ENCODE measurements at places on chromosomes 2 and 18.

DNA sequence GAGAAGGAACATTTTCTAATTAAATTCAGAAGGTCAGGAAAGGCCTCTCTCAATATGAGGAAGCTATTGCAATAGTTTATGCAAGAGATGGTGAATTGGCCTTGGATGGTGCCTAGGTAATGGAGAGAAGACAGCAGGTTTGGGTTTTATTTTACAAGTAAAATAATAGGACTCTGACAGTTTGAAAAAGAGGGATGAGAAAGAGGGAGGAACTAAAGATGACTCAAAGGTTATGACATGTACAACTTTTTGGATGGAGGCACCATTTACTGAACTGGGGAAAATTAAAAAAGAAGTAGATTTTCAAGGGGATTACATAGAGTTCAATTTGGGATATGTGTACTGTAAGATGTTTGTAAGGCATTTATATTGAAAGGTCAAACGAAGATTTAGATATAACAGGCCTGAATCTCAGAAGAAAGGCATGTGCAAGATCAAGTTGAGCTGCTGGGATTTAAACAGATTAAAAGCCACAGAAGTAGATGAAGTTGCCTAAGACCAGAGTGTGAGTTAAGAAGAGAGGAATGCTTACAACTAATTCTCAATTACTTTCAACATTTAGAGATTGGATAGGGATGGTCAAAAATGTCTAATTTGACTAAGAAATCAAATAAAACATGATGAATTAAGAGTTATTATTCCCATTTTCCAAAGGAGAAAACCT lies 12.3 kb upstream of the ASNSD1 start:
- no peak for DNase-seq

- no peak for DNase-seq
Observed at GRCh38 chr18:57125627-57126026, 21.3 kb upstream of the BOD1L2 start.

DNA sequence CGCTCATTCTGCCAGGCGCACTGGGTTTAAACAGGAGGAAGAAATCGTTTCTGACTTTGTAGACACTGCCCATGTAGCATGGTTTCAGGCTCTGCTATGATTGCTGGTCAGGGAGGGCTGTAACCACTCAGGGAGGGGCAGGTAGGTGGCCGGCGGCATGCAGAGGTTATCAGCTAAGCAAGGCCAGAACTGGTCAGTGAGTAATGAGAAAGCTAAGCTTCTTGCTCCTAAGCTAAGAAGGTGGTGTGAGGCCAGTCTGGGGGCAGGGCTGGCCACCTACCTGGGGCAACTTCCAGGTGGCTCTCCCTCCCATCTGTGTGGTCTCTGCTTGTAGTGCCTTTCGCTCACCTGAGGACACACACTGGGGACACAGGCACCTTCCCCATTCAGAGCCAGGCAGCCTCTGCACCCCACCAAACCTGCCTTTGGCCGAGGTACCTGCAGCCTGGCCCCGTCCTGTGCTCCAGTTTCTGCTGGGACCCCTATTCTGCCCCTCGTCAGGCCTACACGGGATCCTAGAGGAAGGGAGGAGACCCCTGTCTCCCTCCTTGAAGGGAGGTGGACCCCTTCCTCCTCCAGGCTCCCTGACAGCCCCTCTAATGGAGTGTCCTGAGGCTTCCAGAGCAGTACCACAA lies 195.9 kb downstream of the SEPTIN10 start:
- no peak for DNase-seq

- DNase-seq = no peak
Observed at GRCh38 chr2:104854498-104855220, 744 bp downstream of the POU3F3 start.

- no peak for DNase-seq
Observed at GRCh38 chr18:34543945-34544344, 166.2 kb upstream of the DTNA start.

DNA sequence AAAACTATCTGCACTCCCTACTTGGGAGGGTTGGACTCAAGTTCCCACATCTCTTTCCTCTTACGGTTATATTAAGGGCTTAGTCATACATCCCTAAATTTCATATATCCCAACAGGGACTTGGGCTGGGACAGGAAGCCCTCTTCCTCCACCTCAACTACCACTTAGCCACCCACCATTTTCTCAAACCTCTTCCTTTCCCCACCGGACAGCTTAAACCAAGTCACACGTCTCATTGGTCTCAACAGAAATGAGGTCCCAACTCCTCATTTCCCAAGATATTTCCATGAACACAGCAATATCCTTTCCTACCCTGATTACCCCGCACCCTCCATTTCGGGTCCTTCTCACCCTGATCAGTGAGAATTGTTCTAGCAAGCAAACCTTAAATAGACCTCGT lies 736 bp downstream of the ZSCAN30 start:
- no peak for DNase-seq

DNA sequence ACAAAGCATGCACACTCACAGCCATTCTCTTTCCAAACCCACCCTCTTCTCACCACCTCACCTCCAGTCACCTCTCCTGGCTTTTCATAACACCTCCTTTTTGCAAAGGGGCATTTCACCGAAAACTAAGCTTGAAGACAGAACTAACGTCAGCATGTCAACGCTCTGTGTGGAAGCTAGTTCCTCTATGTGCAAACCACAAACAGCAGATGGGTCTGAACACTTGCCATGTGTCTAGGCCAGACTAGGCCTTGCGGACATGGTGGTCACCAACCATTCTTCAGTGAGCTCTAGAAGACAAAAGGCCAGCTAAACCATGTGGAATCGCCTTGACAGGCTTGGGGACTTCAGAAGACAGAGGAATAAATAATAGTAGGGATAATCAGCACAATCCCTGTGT lies 148.5 kb downstream of the TXNL1 start:
- DNase-seq = no peak

GRCh38 chr2:42104621-42105020 lies 56.8 kb downstream of the PKDCC start:
- no peak for DNase-seq

- no peak for DNase-seq
Observed at GRCh38 chr2:3617198-3617890, 22.4 kb downstream of the COLEC11 start.

DNA sequence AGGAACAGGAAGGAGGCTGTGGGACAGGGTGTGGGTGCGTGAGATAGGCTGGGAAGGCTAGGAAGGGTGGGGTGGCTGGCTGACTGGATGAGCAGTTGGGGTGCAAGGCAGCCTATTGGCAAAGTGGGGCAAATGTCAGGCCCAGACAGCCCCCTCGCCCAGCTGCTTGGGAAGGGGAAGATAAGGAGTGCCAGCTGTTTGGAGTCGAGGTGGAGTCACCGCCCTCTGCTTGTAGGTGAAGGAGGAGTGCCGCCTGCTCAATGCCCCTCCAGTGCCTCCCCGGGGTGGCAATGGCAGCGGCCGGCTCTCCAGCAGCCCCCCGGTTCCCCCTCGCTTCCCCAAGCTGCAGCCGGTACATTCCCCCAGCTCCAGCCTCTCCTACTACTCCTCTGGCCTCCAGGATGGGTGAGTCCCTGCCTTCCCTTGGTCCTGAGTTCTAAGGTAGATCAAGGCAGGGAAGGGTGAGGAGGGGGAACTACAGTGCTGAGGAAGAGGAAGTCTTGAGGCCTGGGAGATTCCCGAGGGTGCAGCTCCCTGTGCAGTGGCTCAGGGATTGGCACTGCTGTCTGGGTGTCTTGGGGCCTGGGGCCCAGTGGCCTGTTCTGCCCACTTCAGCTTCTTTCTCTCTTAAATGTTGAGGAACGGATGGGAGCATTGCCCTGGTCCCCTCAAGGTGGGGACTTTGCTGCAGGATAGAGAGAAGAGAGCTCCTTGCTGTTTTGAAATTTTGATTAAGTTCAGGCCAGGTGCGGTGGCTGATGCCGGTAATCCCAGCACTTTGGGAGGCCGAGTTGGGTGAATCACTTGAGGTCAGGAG lies 13.3 kb downstream of the GAREM2 start:
- no peak for DNase-seq

DNA sequence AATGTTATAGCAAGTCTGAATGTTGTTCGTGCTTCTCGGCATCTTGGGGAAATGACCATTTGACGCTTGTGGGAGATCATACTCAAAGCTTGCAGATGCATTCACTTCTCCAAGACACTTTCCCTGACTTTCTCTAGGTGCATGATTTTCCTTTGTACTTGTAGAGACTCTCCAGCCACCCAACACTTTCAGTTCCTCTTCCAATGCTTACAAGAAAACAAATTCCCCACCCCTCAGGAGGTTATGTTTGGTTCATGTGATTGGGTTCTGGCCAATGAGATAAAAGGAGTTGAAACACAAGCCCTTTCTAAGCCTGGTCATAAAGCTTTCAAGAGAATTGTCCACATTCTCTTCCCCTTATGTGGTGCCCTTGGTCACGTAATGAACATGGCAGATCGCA lies 156.3 kb downstream of the EPHA4 start:
- no peak for DNase-seq

GRCh38 chr18:41767960-41768359 lies 187.1 kb upstream of the PIK3C3 start:
- DNase-seq = no peak

DNA sequence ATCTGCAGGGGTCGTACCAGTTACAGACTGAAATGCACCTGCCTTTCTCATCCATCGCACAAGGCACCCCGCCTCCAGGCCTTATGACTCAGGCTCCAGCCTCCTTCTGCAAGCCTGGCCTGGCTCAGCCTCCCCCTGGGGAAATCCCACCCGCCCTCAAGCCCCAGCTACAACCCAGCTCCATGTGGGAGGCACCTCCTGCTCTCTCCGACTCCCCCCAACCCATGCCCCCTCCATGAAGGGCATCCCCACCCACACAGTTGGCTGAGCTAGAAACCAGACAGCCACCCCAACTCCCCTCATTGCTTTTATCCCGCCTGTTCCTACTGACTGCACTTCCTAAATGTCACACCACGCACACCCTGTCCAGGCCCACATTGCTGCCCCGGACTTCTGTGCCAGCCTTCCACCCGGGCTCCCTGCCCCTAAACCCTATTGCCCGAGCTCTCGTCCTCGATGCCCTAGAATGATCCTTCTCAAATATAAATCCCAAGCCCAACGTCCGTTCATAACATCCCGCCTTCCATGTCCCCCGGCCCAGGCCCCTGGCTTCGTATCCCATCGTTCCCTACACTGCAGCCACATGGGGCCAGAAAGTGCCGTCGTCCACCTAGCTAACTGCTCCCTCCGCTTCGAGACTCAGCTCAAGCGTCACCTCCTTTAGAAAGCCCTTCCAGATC lies 9.9 kb downstream of the DNMT3A start:
- no peak for DNase-seq

DNA sequence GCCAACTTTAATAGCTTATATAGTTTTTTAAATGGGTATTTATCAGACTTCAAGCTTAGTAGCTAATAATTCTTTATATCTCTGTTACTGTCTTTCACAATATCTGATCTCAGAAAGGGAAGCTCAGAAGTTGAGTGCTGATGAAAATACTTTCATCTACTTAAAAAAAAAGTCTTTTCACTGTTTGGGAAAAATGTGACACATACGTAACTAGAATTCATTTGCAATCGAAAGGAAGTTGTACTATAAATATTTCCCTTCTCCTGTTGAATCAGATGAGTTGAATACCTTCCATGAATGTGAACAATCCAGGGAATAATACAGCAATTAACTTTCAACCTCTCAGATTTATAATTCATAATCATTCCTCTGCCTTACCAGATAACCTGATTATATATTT lies 811 bp upstream of the SCG2 start:
- no peak for DNase-seq

DNA sequence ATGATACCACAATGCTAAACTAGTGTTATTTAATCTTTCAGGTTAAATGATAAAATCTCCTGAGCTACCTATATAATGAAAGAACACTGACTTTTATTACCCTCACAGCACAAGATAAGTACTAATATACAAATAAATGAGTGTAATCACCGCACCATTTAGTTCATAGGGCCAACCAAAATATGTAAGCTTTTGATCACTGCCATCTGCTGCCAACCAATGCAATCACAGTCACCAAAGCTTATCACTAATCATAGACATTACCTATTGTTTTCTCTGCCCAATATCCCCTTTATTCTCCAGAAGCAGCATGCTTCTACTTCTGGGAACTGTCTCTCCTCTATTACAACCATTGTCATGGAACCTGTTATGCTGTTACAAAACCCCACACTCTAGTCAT lies 151.6 kb upstream of the LRATD1 start:
- no peak for DNase-seq

GRCh38 chr2:23235292-23235691 lies 149.7 kb upstream of the KLHL29 start:
- DNase-seq = no peak

- DNase-seq = no peak
Observed at GRCh38 chr2:172239944-172240590, 137.4 kb upstream of the DLX2 start.

DNA sequence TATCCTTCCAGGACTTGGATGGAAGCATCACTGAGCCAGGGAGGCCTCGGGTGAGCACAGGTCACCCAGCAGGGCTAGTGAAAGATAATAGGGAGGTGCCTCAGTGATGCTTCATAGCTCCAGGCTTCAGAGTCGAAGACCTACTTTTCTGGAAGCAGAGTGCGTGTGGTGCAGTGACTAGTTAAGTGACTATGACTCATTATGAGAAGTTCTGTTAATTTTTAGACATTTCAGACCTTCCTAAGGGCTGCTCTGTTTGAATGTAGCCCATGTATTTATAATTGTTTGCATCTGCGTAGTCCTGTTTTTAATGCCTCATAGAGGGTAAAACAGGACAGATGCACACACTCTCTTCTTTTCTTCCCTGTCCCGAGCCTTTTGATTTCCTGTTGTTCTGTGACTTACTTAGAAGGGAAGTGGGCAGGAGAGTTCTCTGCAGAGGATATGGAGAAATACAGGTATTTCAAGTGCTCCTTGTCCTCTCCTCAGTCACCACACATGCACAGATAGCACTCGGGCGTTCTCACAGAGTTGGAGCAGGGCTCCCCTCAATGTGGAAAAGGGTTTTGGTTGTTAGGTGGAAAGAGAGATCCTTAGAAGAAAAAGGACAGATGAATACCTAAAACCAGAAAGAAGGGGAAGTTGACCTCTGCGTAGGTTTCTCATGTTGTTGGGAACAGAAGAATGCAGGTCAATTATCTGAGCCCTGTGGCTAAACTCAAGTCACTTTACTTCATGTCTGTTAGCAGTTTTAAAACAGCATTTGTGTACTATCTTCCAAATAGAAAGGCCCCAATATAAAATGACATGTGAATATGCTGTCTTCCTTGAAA lies 34.7 kb downstream of the RALB start:
- no peak for DNase-seq

GRCh38 chr2:234219046-234219310 lies 168.5 kb downstream of the SPP2 start:
- DNase-seq = no peak

GRCh38 chr2:104050656-104051242 lies 803.2 kb upstream of the POU3F3 start:
- no peak for DNase-seq

- DNase-seq = no peak
Observed at GRCh38 chr18:34848156-34848555, 138.1 kb downstream of the DTNA start.

- no peak for DNase-seq
Observed at GRCh38 chr2:175126661-175127060, 41.3 kb downstream of the ATF2 start.

DNA sequence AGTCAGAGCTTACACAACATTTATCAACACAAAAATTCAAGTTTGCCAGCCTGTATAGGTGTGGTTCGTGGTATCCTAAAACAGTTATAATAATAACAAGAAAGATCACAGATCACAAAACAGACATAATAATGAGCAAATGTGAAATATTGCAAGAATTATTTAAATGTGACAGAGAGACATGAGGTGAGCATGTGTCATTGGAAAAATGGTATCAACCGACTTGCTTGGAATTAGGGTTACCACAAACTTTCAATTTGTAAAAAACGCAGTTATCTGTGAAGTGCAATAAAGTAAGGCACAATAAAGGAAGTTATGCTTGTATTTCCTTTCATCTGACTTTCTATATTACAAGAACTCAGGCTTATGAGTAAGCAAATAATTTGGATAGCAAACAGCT lies 116.8 kb downstream of the IKZF2 start:
- DNase-seq = no peak

All from cortex of kidney (tissue), 1 donor.